HS-27A (cell line): ENCODE measurements at places on chromosomes 3 and 15.

DNA sequence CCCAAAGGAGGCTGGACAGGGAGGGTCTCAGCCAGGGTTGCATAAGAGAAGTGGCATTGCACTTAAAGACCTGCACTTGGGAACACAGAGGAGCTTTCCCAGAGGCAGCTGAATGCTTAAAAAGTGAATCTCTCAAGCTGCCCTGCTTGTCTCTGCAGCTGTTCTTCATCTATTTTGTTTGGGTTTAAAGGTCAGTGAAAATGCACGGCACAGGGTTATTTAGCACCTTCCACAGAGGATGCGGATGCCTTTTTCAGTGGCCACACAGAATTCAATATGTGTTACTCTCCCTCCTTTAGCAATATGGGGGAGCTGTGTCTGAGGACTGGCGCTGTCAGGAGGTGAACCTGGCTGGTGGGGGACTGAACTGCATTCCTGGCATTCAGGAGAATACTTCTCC lies 22.7 kb upstream of the CTNNB1 start:
- no peak for DNase-seq

- DNase-seq: peak; percentile 64
Observed at GRCh38 chr3:139310474-139310933, 33.3 kb upstream of the MRPS22 start.

DNA sequence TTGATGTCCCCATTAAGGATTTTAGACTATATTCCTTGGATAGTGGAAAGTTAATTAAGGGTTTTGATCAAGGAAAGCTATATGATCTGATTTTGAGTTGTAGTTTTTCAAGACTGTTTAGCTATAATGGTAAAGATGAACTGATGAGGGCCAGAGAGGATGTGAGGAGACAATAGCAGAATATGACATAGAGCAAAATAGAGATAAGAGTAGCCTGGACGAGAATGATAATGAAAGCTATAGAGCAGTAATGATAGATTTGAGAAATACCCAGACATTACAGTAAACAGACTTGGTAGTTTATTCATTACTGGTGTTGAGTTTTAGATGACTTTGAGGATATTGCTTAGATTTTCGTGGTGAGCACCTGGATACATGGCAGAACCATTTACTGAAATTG lies 3.8 kb downstream of the SUCNR1 start:
- DNase-seq: no peak

- no peak for DNase-seq
Observed at GRCh38 chr3:111924283-111924682, 54.5 kb upstream of the ABHD10 start.

- no peak for DNase-seq
Observed at GRCh38 chr3:27797773-27798172, 75.7 kb upstream of the EOMES start.

GRCh38 chr3:37793889-37794591 lies 67.6 kb upstream of the CTDSPL start:
- DNase-seq: no peak

GRCh38 chr3:124972457-124972856 lies 37.9 kb upstream of the MUC13 start:
- DNase-seq: no peak
